ENCODE measurements at places on chromosomes 5 and 9.

GRCh38 chr5:82881571-82882174 is 195.5 kb downstream of the TMEM167A start:
- no peak for DNase-seq

DNA sequence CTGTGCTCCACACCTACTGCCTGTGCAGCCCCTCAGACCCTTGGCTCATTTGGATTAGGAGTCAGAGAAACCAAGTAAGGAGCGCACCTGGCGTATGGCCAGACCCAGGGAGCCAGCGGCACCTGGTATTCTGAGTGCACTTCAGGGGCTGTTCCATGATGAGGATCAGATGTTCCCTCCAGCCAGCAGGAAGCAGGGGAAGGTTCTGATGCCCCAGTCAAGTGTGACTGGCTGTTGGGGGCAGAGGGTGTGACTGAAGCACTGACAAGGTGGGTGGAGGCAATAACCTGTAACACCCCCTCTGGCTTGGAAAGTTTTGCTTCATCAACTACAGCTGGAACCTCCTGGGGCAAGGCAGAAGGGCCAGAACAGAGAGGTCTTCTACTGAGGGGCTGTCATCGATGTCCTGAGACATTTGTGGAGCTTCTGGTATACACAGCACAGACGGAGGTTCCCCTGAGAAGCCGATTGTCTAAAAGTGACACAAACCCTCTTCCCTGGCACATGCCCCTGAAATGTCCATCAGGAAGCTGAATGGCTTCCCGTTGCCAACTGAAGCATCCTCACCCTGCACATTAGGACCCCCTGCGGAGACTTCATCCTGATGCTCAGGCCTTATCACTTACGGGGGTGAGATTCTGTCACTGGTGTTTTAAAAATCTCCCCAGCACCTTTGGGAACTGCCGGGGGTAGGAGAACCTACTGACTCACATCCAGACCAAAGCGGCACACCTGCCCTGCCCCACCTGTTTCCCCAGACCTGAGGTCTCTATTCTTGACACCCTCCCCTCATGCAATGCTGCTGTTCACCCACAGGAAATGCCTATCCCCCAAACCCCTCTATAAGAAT is 21.1 kb downstream of the TRAF1 start:
- DNase-seq = no peak

DNA sequence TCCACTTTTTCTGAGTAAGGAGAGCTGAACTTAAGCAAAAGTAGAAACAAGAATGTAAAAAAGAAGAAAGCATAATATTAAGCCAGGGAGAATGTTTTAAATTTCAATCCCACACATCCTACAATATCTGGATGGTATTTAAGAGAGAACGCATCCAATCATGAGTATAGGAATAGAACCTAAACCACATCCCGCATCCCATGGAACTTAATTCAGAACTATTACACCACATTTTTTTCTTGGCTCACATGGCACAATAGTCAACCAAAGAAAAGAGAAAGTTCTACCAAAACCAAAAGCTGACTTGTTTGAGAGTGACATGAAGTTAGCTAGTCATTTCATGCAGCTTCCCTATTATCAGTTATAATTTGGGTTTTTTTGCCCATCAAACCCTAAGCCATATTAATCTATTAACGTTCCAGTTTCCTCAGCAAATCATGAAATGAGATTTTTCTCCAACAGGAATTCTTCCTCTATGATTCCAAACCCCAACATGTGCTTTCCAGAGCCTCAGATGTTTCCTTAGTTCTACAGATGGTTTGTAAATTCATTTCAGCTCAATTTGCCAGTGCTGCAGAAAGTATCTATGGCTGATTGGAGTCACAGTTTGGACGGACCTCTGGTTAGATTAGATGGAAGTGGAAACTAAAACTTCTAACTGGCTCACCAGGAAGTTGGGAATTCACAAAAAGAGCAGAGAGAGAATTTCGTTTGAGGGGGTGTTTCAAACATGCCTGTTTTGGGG is 22.5 kb downstream of the ADAMTSL1 start:
- no peak for DNase-seq

- no peak for DNase-seq
Observed at GRCh38 chr5:91141642-91142041, 241.5 kb downstream of the ARRDC3 start.

DNA sequence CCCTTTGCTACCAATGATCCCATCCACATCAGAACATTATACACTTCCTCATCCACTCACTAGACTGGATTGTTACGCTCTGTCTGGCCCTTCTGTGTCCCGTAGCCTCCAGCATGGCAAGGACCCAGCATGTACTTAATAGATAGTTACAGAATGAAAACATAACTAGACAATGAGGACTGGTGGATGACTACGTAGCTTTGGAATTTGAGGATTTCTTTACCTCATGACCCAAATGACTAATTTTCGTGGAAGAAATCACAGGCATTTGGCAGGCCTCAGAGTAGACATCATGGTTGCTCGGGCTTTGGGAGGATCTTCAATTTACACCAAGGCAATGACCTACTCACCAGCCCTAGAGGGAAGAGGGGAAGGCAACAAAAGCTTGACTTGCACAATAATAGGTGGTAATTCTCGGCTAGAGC is 299.8 kb downstream of the TLE1 start:
- DNase-seq = no peak

DNA sequence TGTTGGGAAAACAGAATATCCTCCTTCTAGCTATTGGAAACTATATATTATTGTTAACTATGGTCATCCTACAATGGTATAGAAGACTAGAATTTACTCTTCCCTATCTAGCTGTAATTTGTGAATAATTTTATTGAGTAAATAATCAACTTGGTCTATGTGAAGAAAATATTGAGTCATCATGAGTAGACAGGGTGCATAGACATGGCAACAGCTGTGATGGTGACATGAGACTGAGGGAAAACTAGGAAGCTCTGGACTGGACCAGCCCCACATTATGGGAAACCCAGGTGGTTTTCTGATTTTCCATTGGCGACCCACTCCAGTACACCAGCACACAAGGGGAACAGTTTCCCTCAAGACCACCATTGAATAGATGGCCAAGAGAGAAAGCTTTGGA is 95.0 kb downstream of the APBA1 start:
- no peak for DNase-seq
